A549 treated with CORT108297 at 1 μM for 4 hours (cell line): ENCODE measurements at places on chromosomes 5 and 9. TPM values are rescaled to one million over a fixed set of nuclear protein-coding genes. Genes with fewer than 3 reads are reported as not detected.

Gene CDH6
- 0.07 to 0.25 TPM (median 0.15 TPM) in 5 replicates for total RNA-seq

Gene SV2C
- not detected in 5 replicates for total RNA-seq

Gene SURF6
- 20.7 to 30.7 TPM (median 25.6 TPM) in 5 replicates for total RNA-seq

Gene PPP2R2B
- 0.06 to 0.24 TPM (median 0.14 TPM) in 5 replicates for total RNA-seq

Gene FBP1
- 0.24 TPM in 1 of 5 replicates, not detected in the others for total RNA-seq

Gene TMC1
- total RNA-seq, result 0.02 to 0.13 TPM (median 0.07 TPM) in 4 of 5 replicates, not detected in the other

Gene TIMD4
- 0.97 to 1.5 TPM (median 1.3 TPM) in 5 replicates for total RNA-seq

Gene ANKDD1B
- 0.05 to 0.09 TPM (median 0.05 TPM) in 3 of 5 replicates, not detected in the others for total RNA-seq

Gene CTNNAL1
- 46.4 to 55.0 TPM (median 49.2 TPM) in 5 replicates for total RNA-seq

Gene CNTNAP3B
- total RNA-seq, result 15.1 to 19.2 TPM (median 16.9 TPM) in 5 replicates

Gene EFNA5
- 17.4 to 22.3 TPM (median 21.0 TPM) in 5 replicates for total RNA-seq

Gene REEP2
- 6.5 to 8.1 TPM (median 6.8 TPM) in 5 replicates for total RNA-seq

Gene FCN1
- total RNA-seq, result not detected in 5 replicates

Gene ZNF79
- total RNA-seq, result 5.5 to 6.3 TPM (median 6.0 TPM) in 5 replicates

Gene ZER1
- total RNA-seq, result 11.2 to 18.4 TPM (median 16.6 TPM) in 5 replicates

Gene GABRA1
- not detected in 5 replicates for total RNA-seq

Gene ABCA1
- 4.5 to 6.2 TPM (median 5.0 TPM) in 5 replicates for total RNA-seq

Gene UBE2QL1
- total RNA-seq, result 0.14 to 0.22 TPM (median 0.17 TPM) in 5 replicates

Gene SYK
- total RNA-seq, result 0.02 to 0.31 TPM (median 0.09 TPM) in 4 of 5 replicates, not detected in the other

Gene CFAP77
- 0.06 to 0.24 TPM (median 0.22 TPM) in 3 of 5 replicates, not detected in the others for total RNA-seq

Gene OR1J2
- not detected in 5 replicates for total RNA-seq

Gene AQP7
- total RNA-seq, result 0.37 to 0.52 TPM (median 0.42 TPM) in 5 replicates

Gene SLC4A9
- 0.05 TPM in 1 of 5 replicates, not detected in the others for total RNA-seq

Gene FXN
- 25.3 to 29.8 TPM (median 27.5 TPM) in 5 replicates for total RNA-seq

Gene PCDHB10
- total RNA-seq, result 0.02 to 0.03 TPM in 2 of 5 replicates, not detected in the others

Gene IFNA21
- not detected in 5 replicates for total RNA-seq

Gene C5orf52
- total RNA-seq, result not detected in 5 replicates

Gene SGCD
- 4.0 to 5.2 TPM (median 4.5 TPM) in 5 replicates for total RNA-seq

Gene SLC36A2
- total RNA-seq, result not detected in 5 replicates

Gene MARVELD2
- total RNA-seq, result 1.9 to 3.2 TPM (median 2.2 TPM) in 5 replicates

Gene CCDC152
- total RNA-seq, result not detected in 5 replicates

Gene PCDHGA12
- total RNA-seq, result 0.02 to 0.03 TPM in 2 of 5 replicates, not detected in the others

Gene CXXC5
- 18.5 to 26.9 TPM (median 22.9 TPM) in 5 replicates for total RNA-seq

Gene GPX3
- total RNA-seq, result 14.1 to 19.8 TPM (median 17.1 TPM) in 5 replicates

Gene TLR4
- 0.10 to 0.18 TPM (median 0.13 TPM) in 5 replicates for total RNA-seq

Gene ROR2
- total RNA-seq, result 0.83 to 2.0 TPM (median 1.8 TPM) in 5 replicates

Gene PRSS3
- total RNA-seq, result 13.0 to 15.2 TPM (median 14.7 TPM) in 5 replicates

Gene SPINK4
- 0.28 TPM in 1 of 5 replicates, not detected in the others for total RNA-seq

Gene TAF11L5
- total RNA-seq, result not detected in 5 replicates

Gene PAEP
- 0.14 to 0.28 TPM (median 0.21 TPM) in 5 replicates for total RNA-seq

Gene UGT3A1
- total RNA-seq, result not detected in 5 replicates

Gene MYMK
- not detected in 5 replicates for total RNA-seq

Gene ASS1
- total RNA-seq, result 15.1 to 20.4 TPM (median 16.0 TPM) in 5 replicates

Gene SHLD3
- total RNA-seq, result 2.0 to 3.3 TPM (median 2.2 TPM) in 5 replicates

Gene PARP8
- total RNA-seq, result 0.13 to 0.27 TPM (median 0.14 TPM) in 5 replicates

Gene LAMC3
- 1.4 to 2.7 TPM (median 2.1 TPM) in 5 replicates for total RNA-seq

Gene TAF1L
- 0.01 TPM in 1 of 5 replicates, not detected in the others for total RNA-seq

Gene TMEFF1
- 0.68 to 1.8 TPM (median 1.2 TPM) in 5 replicates for total RNA-seq

Gene NUP155
- 15.5 to 19.6 TPM (median 17.7 TPM) in 5 replicates for total RNA-seq

Gene HTR4
- total RNA-seq, result not detected in 5 replicates

Gene SMIM32
- not detected in 5 replicates for total RNA-seq

Gene SHB
- total RNA-seq, result 33.9 to 53.8 TPM (median 47.8 TPM) in 5 replicates

Gene NDUFA8
- total RNA-seq, result 99.4 to 120 TPM (median 109 TPM) in 5 replicates

Gene TMEM252
- not detected in 5 replicates for total RNA-seq
